NCI-H460 (cell line): ENCODE measurements at places on chromosomes 16 and 17. TPM values are rescaled to one million over a fixed set of nuclear protein-coding genes. Genes with fewer than 3 reads are reported as not detected.

The KRT33B gene
- not detected in 2 replicates for total RNA-seq

The DHODH gene
- 9.5 and 12.0 TPM in 2 replicates for total RNA-seq

GRCh38 chr16:66434619-66435430, 7.7 kb downstream of the BEAN1 start:
- no peak for DNase-seq

DNA sequence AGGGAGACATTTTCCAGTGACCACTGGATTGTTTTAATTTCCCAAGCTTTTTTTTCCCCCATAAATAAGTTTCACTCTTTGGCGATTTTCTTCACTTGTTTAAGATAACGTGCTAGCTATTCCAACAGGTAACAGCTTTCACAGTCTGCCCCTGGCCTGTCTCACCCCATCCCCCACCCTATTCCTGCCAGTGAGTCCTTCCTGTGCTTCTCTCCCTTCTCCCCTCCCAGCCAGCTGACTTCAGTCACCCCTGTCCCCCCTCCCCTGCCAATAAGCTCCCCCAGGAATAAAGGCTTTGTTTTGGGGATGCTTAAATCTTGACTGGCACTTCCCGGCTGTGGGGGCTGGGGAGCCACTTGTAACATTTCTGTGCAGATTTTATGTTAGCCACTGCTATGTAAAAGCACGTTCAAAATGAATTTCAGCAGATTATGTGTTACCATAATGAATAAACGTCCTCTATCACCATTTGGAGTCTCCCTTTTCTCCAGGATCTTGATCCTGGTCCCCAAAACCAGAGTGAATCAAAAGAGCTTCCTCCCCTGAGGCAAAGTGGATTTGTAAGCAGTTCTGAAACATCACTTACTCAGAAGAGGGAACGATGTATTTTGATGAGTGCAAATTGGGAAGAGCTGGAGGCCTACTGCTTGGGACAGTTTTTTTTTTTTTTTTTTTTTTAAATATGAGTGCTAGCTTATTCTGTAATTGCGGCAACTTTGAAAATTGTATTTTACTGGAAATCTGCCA, 58.2 kb downstream of the IGF2BP1 start:
- no peak for DNase-seq

DNA sequence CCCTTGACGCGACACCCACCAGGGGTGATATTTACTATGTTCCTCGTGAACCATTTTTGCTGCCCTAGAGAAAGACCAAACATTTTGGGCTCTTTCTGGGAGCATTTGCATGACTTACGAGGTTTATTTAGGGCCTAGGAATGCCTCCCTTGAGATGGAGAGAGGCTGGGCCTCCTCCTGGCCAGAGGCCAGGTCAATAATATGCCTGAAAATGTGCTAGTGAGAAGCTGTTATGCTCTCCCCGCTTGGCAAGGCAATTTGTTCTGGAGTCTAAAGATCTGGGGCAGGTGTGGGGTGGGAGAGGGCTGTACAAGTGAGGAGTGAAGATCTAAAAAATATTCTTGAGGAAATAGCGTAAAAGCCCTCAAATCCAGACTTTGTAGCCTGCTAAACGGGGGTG, 587.3 kb upstream of the CDH5 start:
- DNase-seq: no peak

- peak; percentile 83 for DNase-seq
Observed at GRCh38 chr16:81723098-81723723, 55.9 kb upstream of the PLCG2 start.

DNA sequence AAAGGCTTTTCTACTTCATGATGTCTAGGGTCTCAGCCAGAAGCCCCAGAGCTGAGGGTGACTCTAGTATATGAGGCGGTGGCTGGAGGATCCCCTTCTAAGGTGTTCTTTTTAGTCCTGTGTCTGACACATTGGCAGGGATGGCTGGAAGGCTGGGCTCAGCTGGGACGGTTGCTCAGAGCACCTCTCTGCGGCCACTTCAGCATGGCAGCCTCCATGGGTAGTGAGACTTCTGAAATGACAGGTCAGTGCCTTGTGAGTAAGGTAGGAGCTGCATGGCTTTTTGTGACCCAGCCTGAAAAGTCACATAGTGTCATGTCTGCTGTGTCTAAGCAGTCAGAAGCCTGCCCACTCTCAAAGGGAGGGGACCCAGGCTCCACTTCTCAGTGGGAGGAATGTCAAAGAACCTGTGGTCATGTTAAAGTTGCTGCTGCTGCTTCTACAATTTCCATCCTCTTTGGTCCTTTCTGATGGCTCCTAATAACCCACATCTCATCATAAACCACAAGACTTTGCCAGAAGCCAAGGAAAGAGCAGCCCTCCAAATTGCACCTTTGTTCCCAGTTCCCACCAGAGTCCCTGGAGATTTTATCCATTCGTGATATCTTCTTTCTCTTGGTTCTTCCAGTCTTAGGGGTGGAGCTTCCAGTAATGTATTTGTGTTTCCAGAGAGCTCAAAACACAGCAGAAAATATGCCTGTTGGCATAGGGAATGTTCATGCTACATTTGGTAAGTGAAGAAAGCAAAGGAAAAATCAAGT, 15.4 kb upstream of the KCNG4 start:
- DNase-seq: no peak

DNA sequence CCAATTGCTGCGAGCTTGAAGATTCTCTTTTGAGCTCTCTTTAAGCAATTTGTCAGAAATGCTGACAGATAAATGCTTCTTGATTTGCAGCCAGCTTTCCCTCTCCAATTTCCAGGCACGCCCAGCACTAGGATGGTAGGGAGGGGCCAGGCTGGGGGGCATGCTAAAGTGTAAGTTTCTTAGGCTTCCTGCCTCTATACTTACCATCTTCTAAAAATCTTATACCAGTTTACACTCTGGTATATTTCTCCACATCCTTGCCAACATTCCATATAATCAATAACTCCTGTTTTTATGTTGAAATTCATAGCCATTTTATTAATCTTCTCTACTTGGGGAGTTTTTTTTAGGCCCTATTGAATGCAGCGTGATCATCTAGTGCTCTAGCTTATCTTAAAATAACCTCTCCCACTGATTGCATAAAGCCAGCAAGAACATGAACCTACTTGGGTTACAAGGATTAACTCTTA, 17.5 kb downstream of the ACSF2 start:
- DNase-seq: no peak

DNA sequence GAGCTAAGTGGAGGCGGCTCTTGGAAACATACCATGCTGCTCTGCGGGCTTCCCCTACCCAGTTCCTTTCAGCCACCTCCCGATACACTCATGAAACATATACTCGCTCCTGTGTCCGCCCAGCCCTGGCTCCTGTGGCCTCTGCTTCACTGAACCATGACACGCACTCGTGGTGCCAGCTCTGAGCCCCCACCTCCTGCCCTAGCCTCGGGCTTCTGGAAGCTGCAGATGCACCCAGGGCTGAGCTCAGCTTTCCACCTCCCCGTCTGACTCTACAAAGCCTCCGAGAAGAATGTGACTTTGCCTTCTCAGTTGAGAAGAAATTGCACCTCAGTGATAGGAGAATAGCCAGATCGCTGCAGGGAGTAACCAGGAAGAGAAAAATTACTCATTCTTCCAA, 11.0 kb downstream of the CALB2 start:
- DNase-seq: no peak

- DNase-seq: no peak
Observed at GRCh38 chr17:69819316-69820087, 255.5 kb upstream of the KCNJ16 start.

GRCh38 chr16:63442246-63442645, 1406.0 kb upstream of the CDH8 start:
- DNase-seq: no peak

GRCh38 chr16:53755026-53755910, 51.3 kb downstream of the FTO start:
- no peak for DNase-seq

DNA sequence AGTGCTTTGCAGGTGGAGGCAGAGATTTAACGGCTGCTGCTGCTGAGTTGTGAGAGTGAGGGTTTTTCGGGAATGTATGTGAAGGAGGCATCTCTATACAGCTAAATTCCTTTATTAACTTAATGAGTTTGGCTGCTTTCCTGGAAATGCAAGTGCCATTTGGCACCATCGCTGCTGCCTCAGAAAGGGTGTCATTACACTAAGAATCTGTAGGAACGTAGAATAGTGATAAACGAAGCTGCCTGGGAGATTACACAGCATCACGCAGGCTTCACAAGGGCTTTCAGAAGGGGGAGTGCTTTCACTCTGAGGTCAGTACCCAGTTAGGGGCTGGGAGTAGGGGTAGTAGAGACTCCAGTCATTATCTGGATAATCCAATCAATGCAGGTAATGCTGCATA, 14.1 kb upstream of the NLRP1 start:
- no peak for DNase-seq

DNA sequence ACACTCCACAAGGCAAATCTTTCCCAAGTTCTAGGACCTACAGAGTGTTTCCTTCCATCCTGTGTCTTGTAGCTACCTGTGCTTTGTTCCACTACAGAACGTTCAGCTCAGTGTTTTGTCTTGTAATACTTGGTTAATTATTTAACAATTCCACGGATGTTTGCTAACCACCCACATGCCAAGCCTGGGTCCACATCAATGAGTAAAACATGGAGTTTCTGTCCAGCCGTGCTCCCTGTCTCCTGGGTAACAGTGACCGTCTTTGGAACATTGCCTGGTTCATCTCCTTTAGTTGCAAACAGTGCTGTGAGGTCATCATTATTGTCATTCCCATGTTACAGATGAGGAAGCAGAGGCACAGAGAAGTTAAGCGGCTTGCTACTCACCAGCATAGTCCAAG, 41.3 kb downstream of the IRF8 start:
- no peak for DNase-seq

The CA10 gene
- total RNA-seq: not detected in 2 replicates

- DNase-seq: no peak
Observed at GRCh38 chr17:10120109-10120485, 78.3 kb downstream of the GAS7 start.

DNA sequence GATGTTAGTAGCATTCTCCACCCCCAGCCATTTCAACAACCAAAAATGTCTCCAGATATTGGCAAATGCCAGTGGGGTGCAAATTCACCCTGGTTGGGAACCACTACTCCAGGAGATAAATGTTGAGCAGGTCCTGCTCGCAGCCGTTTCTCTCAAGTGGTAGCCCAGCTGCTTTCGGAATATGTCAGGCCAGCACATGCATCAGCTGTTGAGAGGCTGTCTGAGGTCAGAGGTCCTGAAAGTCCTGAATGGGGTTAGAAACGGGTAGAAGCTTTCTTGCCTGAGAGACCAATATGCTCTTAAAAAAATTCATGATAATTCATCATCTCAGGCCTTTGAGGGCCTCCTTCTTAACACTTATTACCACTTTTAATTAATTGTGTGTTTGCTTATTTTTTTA, 31.0 kb downstream of the TEKT5 start:
- no peak for DNase-seq

The CAPN15 gene
- 32.4 and 41.4 TPM in 2 replicates for total RNA-seq

GRCh38 chr16:55494994-55495421, 13.9 kb upstream of the LPCAT2 start:
- DNase-seq: no peak

- DNase-seq: peak; percentile 13
Observed at GRCh38 chr16:31138621-31139578, 3.4 kb upstream of the PRSS8 start.

The C17orf78 gene
- not detected in 2 replicates for total RNA-seq

- no peak for DNase-seq
Observed at GRCh38 chr17:14886200-14886739, 378.9 kb downstream of the PMP22 start.

The TNS4 gene
- total RNA-seq: 0.10 and 0.32 TPM in 2 replicates

DNA sequence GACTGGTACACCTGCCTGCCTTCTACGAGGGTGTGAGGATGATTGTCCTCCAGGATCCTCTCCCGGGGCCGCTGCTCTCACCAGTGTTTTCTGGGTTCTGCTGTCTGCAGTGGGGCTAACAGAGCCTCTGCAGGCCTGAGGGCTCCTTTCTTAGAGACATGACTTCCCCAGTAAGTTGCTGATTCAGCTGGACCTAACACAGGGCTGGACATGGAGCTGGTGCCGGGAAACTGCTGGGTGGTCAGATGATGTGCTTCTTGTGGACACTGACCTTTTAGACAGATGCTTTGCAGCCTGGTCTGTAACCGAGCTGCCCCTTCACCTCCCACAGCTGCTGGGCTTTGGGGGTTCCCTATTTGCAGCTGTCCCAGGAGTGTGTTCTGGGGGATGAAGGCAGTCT, 71.5 kb downstream of the FOXL1 start:
- no peak for DNase-seq

DNA sequence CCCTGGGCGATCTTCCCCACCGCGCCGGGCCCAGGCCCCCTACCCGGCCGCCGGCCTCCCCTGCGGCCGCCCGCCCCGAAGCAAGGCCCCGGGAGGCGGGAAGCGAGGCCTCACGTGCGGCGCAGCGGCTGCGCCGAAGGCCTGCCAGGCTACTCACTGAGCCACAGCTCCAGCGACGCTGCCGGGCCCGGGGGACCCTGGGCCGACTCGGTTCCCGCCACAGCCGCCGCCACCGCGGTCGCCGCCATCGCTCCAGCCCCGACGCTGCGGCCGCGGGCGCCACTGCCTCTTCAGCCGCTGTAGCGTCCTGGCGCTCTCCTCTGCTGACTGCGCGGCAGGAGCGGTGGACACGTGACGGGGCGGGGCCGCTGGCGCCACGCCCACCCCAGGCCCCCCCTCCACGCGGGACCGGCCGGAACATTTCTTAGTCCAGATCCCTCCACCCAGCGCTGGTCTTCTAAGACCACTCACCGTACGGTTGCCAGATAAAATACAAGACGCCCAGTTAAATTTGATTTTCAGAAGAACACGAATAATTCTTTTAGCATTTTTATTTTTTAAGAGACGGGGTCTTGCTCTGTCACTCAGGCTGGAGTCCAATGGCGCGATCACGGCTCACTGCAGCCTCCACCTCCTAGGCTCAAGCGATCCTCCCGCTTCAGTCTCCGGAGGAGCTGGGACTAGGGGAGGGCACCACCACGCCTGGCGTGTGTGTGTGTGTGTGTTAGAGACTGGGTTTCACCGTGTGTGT, at the start of gene GGA2:
TSS of gene GGA2 (minus strand) at position 331 of the 751 bp plus-strand sequence. CDS start at position 248, 83 bp downstream.
- DNase-seq: peak; percentile 72

The C16orf54 gene
- not detected in 2 replicates for total RNA-seq

The PRAC1 gene
- not detected in 2 replicates for total RNA-seq

- no peak for DNase-seq
Observed at GRCh38 chr17:17546399-17547185, 44.9 kb downstream of the PEMT start.

DNA sequence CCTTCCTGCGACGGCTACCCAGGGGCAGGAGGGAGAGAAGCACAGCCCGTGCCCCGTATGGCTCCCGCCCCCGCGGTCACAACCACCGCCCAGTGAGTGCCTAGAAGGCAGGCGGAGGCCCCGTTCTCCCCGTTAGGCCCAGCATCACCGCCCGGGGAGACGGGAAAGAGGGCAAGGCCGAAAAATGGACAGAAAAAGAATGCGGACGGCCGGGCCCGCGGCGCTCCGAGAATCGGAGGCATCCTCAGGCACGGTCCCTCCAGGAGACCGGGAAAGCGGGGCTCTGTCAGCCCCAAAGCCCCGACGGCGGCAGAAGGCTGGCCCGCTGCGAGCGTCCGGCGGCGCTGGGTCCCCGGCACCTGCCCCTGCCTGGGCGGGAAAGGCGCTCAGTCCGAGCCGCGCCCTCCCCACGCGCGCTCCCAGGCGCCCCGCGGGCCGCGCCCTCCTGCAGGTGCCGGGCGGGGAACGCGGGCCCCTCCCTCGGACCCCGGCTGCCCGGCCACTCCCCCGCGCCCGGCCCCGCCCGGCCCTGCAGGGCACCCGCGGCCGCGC, 407 bp downstream of the MCRIP1 start:
- no peak for DNase-seq

GRCh38 chr17:61411261-61412142, 11.9 kb downstream of the TBX2 start:
- peak; percentile 52 for DNase-seq

GRCh38 chr17:55598495-55598894, 87.2 kb upstream of the SMIM36 start:
- no peak for DNase-seq

GRCh38 chr16:77881355-77882030, 93.1 kb downstream of the VAT1L start:
- no peak for DNase-seq
